Fibroblast of the conjunctiva (primary cell): ENCODE measurements at places on chromosomes 16 and 17.

- DNase-seq: no peak
Observed at GRCh38 chr16:14074544-14074943, 3.4 kb downstream of the MRTFB start.

GRCh38 chr17:75707079-75707571 is 14.1 kb upstream of the ITGB4 start:
- DNase-seq: no peak

GRCh38 chr16:82582975-82583374 is 43.8 kb upstream of the CDH13 start:
- DNase-seq: no peak

- DNase-seq: no peak
Observed at GRCh38 chr16:89358030-89359005, 132.0 kb downstream of the ANKRD11 start.

- no peak for DNase-seq
Observed at GRCh38 chr16:53132406-53132805, 77.6 kb downstream of the CHD9 start.

DNA sequence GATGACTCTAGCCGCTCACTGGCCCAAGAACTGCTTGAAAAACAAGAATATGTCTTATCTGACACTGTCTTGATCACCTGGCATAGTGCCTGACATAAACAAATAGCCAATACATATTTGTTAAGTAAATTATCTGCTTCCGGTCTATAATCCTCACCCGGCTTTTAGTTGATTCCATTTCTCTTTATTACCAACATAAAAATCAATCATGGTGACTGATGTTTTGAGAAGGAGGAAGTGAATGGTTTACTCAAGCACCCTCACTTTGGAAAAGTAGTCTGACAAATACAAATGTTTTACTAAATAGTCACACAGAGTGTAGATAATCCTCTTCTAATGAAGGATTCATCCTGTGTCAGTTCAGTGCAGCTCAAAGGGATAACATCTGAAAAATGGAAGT is 47.0 kb downstream of the SKAP1 start:
- no peak for DNase-seq
